Stimulated activated CD4-positive, alpha-beta T cell treated with anti-CD3 and anti-CD28 coated beads, Interleukin-12 subunit alpha, Interleukin-12 subunit beta, amount 100 ng/mL, for 48 hours (primary cell): ENCODE measurements at places on chromosomes 6 and 20.

DNA sequence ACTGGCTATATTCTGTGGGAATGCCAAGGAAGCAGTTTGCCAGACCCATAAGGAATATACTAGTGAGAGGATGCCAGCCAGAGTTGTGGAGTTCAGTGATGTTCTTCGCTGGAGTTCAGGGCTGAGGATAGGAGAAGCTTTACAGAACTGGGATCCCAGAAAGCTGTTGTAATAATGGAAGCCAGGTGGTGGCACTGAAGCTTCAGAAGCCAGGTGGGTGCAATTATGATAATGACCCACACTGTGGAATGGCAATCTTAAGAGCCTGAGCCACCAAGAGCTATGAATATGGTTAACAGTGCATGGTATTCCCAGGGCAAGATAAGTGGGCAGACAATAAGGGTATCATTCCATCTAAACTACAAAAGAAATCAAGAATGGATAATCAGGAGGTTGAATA is 25.1 kb upstream of the ENPP1 start:
- no peak for DNase-seq

GRCh38 chr20:48999890-49000870 is 45.9 kb upstream of the CSE1L start:
- no peak for DNase-seq

- peak; percentile 83 for DNase-seq
Observed at GRCh38 chr6:90458353-90459224, 128.3 kb downstream of the MAP3K7 start.

DNA sequence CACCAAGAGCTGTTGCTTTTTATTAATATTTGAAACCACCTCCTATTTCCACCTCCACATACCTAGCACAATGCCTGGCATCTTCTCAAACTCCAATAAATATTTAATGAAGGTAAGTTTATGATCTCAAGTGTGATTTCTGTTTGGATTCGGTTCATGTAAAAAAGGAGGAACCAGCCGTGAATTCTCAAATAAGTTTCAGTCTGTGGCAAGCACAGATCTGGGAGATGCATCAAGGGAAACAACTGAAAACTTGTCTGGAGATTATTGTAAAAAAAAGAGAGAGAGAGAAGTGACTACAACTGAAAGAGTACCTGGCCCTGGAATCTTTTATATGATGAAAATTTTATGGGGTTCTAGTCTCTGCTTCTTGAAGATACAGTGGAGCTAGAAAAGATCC is 52.8 kb upstream of the PNRC1 start:
- no peak for DNase-seq

DNA sequence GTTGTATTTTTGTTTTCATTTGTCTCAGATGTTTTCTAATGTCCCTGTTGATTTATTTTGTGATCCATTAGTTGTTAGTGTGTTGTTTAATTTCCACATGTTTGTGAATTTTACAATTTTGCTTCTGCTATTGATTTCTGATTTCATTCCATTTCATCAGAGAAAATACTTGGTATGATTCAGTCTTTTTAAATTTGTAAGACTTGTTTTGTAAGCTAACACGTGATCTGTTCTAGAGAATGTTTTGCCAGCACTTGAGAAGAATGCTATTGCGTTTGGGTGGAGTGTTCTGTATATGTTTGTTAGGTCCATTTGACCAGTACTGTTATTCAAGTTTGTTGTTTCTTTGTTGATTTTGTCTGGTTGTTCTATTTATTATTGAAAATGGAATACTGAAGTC is 53.9 kb downstream of the KIZ start:
- DNase-seq = no peak

- DNase-seq = no peak
Observed at GRCh38 chr6:81942067-81942370, 189.5 kb upstream of the TENT5A start.

DNA sequence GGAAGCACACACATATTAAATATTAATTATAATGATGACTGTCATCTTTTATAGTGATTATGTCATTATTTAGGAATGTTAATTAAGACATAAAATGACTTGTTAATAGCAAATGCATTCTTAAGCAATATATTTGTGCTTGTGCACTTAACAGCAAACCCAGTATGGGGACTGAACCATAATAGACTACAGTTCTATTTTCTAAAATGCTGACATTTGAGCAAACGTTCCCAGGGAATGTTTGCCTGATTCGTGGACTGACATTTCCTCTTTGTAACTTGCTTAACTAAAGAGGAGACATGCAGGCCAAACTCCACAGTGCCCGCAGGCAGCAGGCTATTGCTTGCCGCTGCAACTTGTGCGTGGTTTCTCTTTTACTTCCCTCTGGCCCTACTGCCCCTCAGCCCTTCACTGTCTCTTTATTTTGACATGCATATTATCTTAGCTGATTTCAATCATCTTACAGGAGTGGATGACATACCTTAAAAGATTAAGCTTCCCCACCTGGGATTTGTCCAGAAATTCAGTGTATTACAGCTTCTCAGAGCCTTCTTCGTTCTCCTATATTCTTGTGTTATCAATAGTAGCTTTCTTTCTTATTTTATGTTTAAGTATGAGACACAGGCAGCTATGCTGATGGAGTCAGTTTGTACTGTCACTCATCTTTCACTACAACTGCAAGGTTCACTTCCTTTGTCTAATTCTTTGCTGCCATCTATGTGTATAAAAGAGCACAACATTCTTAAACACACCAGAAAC is 141.5 kb downstream of the GMDS start:
- no peak for DNase-seq

GRCh38 chr6:163248051-163248450 is 166.5 kb upstream of the QKI start:
- DNase-seq = no peak

DNA sequence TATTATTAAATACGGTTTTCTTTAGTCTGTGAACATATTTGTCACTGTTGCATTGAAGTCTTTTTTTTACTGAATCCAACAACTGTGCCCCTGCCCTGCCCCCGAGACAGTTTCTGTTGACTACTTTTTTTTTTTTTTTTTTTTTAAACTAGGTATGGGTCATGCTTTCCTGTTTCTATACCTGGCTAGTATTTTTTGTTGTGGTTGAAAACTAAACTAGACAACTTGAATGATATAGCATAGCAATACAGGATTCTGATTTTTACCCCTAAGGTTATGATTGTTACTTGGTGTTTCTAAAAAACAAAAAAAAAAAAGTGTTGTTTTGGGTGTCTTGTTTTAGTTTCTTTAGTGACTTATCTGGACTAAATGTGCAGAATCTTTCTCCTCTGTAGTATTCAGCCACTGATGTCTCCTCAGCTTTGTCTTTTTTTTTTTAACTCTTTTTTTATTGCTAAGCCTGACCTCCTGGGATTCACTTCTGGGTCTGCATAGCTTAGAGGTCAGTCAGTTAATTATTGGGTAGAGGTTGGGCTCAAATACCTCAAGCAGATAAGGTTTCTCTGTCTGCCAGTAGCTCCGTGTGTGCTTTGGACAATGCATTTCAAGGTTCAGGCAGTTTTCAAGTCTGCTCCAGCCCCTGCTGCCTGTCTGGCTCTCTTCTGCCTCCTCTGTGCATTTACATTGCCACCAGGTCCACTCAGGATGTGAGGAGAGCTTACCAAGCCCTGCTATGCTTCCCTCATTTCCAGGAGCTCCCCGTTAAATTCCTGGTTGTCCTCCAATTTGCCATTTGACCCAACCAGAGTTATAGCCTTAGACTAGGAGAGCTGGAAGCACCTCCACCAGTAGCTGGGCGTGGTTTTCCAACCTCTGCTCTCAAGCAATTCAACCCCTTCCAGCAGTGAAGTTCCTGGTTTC is 91.4 kb downstream of the SYNDIG1 start:
- DNase-seq = no peak

- DNase-seq = no peak
Observed at GRCh38 chr20:15199698-15200097, 862.3 kb upstream of the FLRT3 start.

DNA sequence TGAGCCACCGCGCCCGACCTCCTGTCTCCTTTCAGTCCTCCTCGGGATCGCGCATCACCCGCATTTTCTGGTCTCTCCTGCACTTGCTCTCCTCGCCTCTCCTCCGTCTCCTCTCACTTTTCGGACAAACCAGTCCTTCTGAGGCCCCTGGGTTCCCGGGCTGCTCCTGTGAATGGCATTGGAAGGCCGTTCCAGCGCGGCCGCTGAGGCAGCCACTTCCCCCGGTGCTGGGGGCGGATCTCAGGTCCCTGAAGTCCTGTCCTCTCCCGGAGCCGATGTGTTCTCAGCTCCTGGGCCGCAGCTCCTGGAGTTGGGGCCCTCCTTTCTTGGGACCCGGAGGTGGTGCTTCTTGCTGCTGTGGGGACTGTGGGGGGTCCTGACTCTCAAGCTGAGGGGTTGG is 803 bp downstream of the MICB start:
- no peak for DNase-seq

DNA sequence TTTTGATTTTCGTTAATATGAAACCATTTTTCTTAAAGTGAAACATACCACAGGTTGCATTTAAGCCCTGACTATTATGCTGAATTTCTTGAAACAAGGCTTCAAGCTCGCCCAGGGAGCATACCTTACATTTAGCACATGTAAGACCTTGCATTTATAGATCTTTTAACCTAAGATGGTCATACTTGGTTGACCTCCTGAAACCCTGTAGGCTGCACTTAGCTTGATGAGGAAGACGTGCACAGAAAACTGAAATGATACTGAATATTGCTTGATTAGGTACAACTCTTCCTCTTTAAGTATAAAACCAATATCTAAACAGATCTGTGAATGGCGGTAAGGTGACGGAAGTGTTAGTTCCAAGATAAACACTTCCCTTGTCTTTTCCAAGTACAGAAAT is 82.2 kb downstream of the CTNNBL1 start:
- no peak for DNase-seq

GRCh38 chr6:162056061-162056460 is 671.5 kb downstream of the PRKN start:
- DNase-seq = no peak

- DNase-seq = no peak
Observed at GRCh38 chr6:131724114-131724513, 13.3 kb upstream of the CTAGE9 start.

GRCh38 chr20:51376111-51376510 is 166.4 kb downstream of the NFATC2 start:
- DNase-seq = no peak

GRCh38 chr6:162856885-162857284 is 129.1 kb downstream of the PACRG start:
- DNase-seq = no peak

GRCh38 chr6:138971601-138972000 is 16.5 kb downstream of the REPS1 start:
- no peak for DNase-seq

- no peak for DNase-seq
Observed at GRCh38 chr20:13928901-13929300, 61.5 kb downstream of the SEL1L2 start.

GRCh38 chr20:35669681-35670080 is 5.0 kb upstream of the CPNE1 start:
- DNase-seq = no peak

GRCh38 chr20:8601542-8601912 is 467.4 kb upstream of the PLCB4 start:
- DNase-seq = no peak

- DNase-seq = no peak
Observed at GRCh38 chr6:2655844-2656433, 94.8 kb downstream of the MYLK4 start.

- no peak for DNase-seq
Observed at GRCh38 chr6:113317442-113317841, 539.7 kb upstream of the MARCKS start.

DNA sequence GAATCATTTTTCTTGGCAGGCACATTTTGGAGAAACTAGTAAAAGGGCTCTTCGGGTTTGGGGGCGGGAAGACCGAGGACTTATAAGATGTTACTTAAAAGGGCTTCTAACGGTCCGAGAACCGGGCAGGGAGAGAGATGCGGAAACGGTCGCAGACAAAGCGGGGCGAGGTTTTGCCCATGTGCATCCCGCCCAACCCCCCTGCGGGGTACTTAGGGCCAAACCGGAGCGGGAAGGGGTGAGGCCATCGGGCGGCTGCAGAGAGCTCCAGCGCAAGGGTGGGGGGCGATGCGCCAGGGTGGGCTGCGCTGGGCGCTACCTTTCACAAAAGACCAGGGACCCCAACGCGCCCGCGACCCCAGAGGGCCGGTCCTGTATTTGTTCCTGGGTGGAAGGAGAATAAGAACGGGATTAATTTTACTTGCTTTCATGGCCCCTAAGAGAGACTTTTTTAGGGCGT is 616 bp downstream of the TUBB start:
- DNase-seq = peak; percentile 49

GRCh38 chr20:15802020-15802419 is 771.2 kb downstream of the KIF16B start:
- DNase-seq = no peak

- DNase-seq = no peak
Observed at GRCh38 chr20:22370137-22370536, 214.2 kb downstream of the FOXA2 start.

DNA sequence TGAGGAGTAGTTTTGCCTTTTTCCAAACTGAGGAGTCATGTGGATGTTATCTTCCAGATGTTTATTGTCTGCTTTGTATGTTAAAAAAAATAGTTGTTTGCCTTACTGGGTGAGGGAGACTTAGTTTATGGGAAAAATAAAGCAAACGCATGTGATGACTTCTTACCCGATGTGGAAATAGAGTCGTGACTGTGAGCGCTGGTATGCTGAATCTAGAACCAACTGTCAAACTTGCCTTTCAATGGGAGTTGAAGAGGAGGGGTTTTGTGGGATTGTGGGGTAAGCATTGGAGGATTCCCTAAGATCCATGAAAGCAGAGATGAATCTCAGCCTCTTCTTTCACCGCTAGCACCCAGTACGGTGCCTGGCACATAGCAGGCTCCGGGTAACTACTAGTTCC is 5.3 kb downstream of the DCBLD1 start:
- DNase-seq = no peak

DNA sequence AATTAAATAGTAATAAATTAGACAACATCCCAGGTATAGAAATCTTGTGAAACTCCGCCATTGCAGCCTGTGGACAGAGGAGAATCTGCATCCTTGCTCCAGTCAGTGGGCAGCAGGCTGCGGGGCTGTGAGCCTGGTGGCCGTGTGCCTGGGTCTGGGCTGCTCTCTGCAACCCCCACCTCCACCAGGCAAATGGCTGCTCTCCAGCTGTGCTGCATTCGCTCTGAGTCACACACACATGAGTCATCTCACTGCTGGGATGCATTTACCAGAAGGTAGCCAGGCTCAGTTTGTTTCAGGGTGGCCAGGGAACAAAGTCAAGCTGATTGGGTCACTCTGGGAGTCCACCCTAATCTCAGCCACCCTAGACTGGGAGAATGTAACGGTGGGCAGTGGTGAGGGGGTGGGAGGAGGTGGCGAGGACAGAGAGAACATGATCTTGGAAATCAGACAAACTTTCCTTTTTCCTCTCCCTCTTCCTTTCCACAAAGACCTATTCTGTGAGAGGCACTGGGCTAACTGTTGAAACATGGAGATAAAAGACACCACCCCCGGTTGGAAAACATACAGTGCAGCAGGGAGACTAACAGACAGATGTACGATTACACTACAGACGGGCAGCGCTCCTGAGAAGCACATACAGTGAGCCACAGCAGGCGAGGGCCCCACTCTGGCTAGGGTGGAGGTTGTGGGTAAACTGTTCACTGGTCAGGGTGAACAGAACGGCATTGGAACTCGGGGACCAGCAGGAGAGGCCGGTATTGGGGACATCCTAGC is 59.2 kb downstream of the TRAM2 start:
- peak; percentile 40 for DNase-seq
